ENCODE measurements at places on chromosomes 2 and 18.
A peak's percentile ranks its signal among the peaks of the same experiment; 100 is the strongest.

GRCh38 chr2:29394311-29394980 lies 279.2 kb downstream of the CLIP4 start:
- DNase-seq = no peak

- DNase-seq = no peak
Observed at GRCh38 chr2:203155406-203155805, 83.4 kb upstream of the CYP20A1 start.

DNA sequence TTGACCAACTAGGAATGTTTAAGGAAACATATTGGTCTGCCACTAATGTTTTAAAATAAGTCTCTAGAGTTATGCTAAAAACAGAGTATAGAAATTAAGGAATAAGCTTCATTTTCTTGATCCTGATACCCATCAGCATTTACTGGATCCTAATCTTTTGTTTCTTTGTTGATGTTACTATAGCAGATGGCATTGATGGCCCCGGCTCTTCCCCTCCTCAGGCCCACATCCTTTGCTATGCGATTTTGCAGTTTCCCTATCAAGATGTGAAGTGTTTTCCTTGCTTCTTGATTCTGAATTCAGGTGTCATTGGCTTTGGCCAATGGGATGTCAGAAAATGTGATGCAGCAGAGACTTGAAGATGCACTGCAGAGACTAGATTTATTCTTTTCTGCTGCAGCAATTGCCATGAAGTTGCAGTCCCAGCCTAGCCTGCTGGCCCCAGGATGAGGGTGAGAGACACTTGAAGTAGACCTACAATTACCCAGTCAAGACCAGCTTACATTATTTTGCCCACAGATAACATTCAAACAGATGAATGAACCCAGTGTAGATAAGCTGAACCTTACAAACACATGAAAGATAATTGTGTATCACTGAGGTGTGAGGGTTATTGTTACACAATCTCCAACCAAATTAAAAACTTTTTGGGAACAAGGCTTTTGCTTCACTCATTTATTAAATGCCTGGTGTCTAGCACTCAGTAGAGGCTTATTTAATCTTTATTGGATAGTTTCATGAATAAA lies 115.2 kb upstream of the ITGA4 start:
- DNase-seq = no peak

GRCh38 chr2:95734976-95735890 lies 143.4 kb downstream of the TRIM43 start:
- DNase-seq = no peak

GRCh38 chr2:74551530-74551929 lies 2.2 kb downstream of the LOXL3 start:
- DNase-seq = no peak

DNA sequence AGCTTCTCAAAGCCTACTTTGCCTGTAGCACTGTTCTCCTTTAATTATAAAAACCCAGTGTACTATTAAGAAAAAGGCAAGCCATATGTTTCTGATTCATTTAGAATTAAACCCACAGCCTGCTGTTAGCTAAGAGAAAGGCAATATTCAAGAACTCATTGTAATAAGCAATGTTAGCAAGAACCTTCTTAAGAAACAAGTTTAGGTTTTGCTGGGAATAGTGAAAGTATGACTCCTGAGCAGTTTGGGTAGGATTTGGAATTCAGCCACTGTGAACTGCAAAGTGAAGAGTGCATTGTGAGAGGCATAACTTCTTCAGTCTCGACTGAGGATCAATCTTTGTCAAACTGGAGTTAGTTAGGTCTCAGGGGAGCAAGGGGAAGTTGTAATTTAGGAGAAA lies 206.5 kb upstream of the NT5C1B start:
- no peak for DNase-seq

DNA sequence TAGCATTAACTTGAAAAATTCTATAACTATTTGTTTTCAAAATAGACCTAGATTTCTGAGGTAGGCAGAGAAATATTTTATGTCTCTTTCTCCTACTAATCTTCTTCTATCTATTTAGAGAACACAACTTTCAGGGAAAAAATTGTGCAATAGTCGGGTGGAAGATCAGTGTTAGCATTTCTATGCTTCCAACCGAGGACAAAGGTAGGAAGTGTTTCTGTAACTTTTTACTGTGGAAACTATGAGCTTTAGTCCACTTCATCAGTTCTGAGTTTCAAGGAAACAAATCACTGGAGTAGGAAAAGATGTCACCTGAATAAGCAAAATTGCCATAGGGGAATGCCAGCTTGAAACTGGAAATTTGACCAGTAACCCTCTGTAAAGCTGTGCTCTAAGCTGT lies 207.7 kb upstream of the CTAGE1 start:
- no peak for DNase-seq

- DNase-seq = no peak
Observed at GRCh38 chr2:1341404-1342120, 71.7 kb upstream of the TPO start.

- no peak for DNase-seq
Observed at GRCh38 chr2:159075727-159076126, 107.3 kb downstream of the TANC1 start.

- no peak for DNase-seq
Observed at GRCh38 chr18:67216846-67217245, 299.7 kb downstream of the DSEL start.

- DNase-seq = no peak
Observed at GRCh38 chr2:208227581-208228232, 27.2 kb downstream of the IDH1 start.

- no peak for DNase-seq
Observed at GRCh38 chr2:19775838-19776237, 125.9 kb downstream of the TTC32 start.

DNA sequence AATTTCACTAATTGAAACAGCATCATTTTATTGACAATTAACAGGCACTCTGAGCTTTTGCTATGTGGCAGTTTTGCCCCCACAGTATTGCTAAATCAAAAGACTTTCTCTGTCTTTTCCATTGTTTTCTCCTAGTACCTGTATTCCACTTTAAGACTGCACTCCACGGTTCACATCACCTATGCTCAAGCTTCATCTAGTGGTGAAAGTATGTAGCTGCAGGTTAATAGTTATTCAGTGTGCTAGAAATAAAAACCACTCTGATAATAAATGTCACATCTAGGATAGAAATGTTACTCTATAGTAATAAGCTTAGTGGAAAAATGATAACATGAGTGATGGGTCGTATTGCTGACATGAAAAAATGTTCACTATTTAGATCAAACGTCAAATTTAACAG lies 24.6 kb downstream of the ARL6IP6 start:
- no peak for DNase-seq

DNA sequence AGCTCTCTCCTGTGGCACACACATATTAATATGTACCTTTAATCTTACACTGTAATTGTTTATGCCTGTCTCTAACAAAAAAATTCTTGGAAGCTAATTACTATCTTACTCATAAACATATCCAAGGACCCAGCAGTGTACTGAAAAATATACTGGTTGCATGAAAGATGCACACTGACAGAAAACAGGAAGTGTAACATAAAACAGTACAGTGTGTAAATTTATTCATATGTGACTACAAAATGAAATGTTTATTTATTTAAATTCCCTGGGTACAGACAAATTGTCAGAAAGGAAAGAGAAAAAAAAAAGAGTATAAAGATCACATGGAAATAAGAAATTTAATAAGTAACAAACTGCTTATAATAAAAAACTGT lies 28.5 kb downstream of the TMEM131 start:
- no peak for DNase-seq

DNA sequence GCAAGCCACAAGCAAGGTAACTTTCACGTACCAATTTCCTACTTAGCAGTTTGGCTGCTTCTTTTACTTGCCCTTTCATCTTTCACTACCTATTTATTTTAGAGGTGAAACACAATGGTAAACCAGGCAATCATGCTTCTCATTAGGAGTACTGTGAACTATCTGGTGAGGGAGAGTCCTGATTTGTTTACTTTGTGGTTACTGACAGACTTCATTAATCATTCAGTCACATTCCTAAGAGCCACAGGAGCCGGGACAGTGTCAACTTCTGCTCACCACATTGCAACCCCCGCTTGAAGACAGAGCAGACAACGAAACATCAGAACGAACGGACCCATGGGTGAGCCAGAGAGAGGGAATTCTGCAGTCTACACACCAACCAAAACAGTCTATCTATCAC lies 28.8 kb downstream of the TUBB6 start:
- no peak for DNase-seq

GRCh38 chr18:39244242-39244641 lies 1678.6 kb upstream of the CELF4 start:
- no peak for DNase-seq

DNA sequence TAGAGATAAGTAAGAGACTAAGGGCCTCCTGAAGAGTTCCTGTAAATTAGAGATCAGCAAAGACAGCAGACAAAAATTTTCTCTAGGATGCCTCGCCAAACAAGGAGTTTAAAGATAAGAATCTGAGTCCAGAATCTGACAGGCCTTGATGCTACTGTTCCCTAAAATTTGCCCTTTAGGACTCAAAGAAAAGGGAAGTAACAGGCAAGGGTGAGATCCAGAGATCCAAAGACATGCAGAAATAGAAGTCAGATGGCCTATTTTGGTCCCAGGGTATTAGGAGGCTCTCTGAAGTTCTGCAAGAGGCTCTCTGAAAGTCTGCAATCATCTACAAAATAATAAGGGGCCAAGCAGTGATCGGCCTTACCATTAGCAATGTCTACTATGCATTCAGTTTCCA lies 33.0 kb downstream of the GALNT5 start:
- no peak for DNase-seq

DNA sequence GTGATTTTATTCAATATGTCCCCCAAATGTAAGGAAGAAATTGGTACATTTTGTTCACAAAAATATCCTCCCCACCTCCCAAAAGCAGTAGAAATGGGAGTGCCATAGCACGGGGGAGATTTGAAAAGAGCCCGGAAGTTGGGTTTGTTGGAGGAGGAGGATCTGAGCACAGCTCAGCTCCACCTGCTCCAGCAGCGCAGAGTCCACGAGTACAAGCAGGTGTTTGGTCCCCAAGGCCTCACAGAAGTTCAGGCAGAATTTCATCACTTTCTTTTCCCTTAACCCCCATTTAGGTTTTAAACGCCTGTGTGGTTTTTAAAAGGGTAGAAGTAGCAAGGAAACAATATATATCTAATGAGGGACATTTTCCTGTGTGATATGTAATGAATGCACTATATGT lies 56.0 kb downstream of the TRAPPC12 start:
- DNase-seq = no peak

DNA sequence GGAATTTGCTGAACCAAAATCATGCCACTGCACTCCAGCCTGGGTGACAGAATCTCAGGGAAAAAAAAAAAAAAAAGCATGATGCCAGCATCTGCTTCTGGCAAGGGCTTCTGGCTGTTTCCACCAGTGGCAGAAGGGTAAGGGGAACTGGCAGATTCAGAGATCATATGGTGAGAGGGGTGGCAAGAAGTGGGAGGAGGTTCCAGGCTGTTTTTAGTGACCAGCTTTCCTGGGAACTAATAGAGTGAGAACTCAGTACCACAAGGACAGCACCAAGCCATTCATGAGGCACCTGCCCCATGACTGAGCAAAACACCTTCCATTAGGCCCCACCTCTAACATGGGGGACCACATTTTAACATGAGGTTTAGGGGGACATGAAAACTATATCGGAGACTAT lies 18.4 kb upstream of the CLASP1 start:
- no peak for DNase-seq

GRCh38 chr2:134360745-134361487 lies 107.0 kb downstream of the MGAT5 start:
- DNase-seq = peak; percentile 56

GRCh38 chr2:22375096-22375495 lies 1009.9 kb upstream of the KLHL29 start:
- DNase-seq = no peak

DNA sequence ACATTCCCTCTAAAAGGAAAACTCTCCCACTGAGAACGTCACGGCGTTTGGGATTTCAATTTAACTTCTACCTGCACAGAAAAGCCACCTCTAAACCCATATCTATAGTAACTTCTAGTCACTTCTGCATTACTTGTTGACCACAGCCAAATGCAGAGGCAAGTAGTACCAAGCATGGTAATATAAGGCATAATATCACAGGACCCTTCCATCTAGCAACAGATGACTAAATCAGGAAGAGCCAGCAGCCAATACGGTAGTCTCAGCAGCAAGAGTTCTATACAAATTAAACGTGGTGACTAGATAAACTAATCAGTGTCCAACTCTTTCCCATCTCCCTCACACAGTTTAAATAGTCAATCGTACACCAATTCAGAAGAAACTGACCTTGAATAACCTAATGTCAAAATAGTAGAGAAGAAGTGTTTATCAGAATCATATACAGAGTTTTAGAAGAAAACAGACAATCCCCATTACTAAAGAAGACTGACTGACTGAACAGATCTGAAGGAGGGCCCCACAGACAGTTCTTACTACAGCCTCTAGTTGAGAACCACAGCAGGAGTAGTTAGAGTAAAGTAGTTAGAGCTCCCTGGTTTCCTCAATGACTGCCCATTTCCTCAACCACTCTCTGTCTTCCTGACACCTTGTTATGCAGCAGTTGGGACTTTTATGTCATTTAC lies 30.0 kb downstream of the MEMO1 start:
- DNase-seq = no peak

GRCh38 chr2:233059797-233060500 lies at the start of gene INPP5D:
TSS of gene INPP5D (plus strand) at chr2:233060342. CDS start at chr2:233060479, 137 bp downstream.
- no peak for DNase-seq

DNA sequence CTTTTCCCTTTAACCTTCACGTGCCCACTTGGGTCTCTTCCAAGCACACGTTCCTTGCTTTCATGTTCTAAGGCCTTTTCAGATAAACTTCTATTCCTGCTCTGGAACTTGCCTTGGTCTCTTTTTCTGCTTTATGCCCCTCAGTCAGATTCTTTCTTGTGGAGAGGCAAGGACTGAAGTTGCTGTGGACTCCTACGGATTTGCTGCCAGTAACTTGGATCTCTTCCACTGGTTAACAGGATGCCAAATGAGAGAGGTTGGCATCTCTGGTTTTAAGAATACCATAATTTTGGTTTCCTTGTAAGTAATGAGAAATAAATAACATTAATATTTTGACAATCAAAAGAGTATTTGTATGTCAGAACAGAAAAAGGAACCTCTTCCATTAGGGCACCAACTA lies 33.0 kb downstream of the COMMD1 start:
- DNase-seq = no peak

DNA sequence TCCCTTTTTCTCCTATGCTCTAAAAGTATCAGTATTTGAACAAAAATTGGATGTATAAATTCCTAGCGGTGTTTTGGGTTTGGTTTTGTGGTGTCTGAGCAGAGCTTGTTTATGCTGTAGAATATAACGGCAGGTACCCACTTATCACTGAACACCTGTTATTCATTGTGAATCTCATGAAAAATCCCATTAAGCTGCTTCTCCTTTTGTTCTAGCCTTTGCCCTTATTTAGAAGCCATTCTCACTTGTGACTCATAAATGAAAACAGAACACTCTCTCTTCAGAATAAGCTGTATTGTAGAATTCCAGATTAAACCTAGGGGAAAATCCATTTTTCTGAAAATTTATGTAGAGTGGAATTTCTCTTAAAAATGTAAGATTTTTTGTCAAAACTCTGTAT lies 104.0 kb downstream of the PRPF40A start:
- no peak for DNase-seq

- no peak for DNase-seq
Observed at GRCh38 chr2:11984316-11985158, 238.1 kb downstream of the LPIN1 start.

- no peak for DNase-seq
Observed at GRCh38 chr2:160246356-160246755, 46.3 kb upstream of the ITGB6 start.

- DNase-seq = no peak
Observed at GRCh38 chr18:10299643-10300042, 154.8 kb upstream of the APCDD1 start.

Measured in cerebellar nuclear complex (tissue), 1 donor.